ENCODE measurements at places on chromosomes 2 and 18.

DNA sequence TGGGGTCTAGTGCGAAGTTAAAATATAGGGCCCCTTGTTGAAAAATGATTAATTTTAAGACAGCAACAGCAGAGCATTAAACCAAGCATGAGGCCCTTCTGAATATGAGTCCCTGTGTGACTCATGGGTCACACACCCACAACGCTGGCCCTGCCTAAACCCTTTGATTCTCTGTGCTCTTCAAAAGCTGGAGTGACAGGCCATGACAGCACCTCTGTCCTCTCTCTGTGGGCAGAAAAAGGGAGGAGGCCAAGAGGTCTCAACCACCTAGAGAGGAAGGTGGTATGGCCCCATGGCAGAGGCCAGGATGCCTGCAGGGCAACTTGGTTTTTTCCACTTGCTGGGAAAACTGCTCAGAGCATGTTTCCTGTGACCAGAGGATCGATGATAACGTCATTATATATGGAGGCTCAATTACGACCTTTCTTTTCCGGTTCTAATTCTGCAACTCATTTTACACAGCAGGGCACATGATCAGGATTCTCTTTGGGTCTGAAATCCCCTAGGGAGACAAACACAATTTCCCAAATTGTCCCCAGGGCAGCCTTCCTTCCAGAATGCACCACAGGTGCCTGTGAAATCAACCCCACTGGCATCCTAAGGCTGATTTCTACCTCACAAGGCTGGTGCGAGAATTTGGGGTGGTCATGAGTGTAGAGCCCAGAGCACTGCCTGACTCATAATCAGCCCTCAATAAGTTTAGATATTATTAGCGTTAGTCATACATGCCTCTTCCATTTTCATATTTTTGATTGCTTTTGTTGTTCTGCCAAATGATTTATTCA, 102.0 kb upstream of the PPP1CB start:
- DNase-seq = no peak

- no peak for DNase-seq
Observed at GRCh38 chr2:96520231-96520630, 15.1 kb upstream of the NEURL3 start.

- DNase-seq = no peak
Observed at GRCh38 chr2:150729495-150729955, 242.1 kb upstream of the RND3 start.

GRCh38 chr2:122884889-122885288, 1129.4 kb downstream of the TSN start:
- no peak for DNase-seq

DNA sequence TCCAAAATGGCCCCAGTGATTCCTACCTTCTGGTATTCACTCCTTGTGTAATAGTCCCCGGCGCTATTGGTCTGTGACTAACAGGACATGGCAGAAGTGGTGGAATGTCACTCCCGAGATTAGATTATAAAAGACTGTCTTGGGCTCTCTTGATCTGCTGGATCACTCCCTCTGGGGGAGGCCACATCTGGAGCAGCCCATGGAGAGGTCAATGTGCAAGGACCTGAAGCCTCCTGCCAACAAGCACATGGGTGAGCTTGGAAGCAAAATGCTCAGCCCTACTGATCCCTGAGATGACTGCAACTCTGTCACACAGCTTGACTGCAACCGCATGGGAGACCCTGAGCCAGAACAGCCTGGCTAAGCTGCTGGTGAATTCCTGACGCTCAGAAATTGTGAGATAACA, 94.3 kb upstream of the GLI2 start:
- no peak for DNase-seq

Data from ureter (tissue), 1 donor.